ENCODE measurements at places on chromosomes 11 and 22.

- no peak for DNase-seq
Observed at GRCh38 chr11:120890609-120891320, 133.1 kb upstream of the TBCEL start.

- DNase-seq = no peak
Observed at GRCh38 chr22:17870407-17870806, 96.1 kb upstream of the BID start.

DNA sequence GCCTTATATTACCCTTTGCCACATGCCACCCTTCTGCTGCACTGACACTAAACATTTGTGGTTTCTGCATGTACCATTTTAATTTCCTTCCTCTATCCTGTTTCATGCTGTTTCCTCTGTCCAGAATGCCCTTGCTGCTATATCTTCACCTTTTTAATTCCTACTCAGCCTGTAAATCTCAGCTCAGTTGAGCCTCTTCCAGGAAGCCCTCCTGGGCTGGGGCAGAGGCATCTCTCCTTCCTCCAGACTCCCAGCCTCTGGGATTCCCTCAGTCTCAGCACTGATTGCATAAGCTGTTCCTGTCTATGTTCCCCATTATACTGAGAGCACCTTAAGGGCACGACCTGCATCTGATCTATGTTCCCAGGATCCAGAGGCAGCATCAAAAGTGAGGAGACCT is 98.7 kb downstream of the RNF169 start:
- no peak for DNase-seq

DNA sequence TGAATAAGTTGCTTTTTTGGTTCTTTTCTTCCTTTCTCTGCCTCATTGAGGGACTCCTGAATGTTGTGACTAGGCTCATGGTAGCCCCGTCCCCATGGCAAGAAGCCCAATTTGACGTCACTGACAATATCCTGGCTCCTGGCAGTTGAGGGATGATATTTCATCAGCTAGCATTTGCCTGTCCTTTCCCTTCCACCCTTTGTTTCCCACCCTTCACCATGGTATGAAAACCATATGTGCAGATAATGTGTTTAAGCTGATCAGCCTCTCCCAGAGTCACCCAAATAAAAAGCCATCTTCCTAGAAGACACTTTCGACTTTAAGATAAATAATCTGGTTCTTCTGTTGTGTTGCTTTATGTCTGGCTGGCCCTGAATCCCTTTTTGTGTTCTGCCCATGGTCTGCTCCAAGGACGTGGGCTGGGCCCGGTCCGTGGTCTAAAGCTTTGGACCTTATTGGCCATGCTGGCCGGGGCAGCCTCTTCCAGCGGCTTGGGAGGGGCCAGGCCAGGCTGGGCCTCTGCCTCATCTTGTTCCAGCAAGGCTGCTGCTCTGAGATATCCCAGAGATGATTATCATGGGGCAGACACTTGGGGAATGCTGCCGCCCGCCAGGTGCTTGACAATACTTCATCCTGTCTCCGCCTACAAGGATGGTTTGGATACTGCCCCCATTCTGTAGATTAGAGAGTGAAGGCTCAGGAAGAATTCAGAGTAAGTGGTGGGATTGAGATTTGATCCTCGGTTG is 5.1 kb downstream of the TSPAN18 start:
- DNase-seq = no peak

DNA sequence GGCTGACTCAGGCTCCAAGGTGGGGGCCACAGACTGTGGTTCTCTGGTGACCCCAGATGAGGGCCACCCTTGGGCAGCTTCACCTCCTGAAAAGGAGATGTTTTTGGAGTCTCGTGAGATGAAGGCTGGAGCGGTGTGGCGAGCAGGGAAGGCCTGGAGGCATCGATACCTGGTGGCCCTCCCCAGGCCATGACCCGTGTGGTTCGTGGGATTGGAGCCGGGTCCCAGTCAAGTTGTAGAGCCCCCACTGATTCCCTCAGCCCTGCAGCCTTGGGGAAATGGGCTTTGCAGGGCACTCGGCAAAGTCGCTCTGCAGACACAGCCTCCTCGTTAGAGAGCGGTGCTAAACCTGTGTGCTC is 1083.4 kb downstream of the BRD1 start:
- DNase-seq = no peak

GRCh38 chr22:19208287-19208847 is 29.8 kb upstream of the SLC25A1 start:
- no peak for DNase-seq

GRCh38 chr11:103340956-103341355 is 231.7 kb downstream of the DYNC2H1 start:
- DNase-seq = no peak

DNA sequence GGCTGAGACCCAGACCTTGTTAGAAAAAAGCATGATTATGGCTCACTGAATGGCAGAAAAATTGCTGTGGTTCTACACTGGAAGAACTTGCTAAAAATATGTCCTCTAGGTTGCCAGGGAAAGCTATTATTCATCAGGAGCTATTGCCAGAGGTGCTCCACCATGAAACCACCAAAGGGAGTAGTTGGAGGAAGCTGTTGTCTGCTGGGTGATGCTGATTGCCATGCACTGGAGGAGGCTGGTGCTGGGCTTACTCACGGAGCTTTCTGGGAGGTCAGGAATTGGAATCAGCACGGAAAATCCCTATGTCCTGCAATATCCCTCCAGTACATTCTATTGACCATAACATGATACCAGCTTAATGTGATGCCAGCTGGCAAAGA is 199.6 kb upstream of the ZBED5 start:
- no peak for DNase-seq

DNA sequence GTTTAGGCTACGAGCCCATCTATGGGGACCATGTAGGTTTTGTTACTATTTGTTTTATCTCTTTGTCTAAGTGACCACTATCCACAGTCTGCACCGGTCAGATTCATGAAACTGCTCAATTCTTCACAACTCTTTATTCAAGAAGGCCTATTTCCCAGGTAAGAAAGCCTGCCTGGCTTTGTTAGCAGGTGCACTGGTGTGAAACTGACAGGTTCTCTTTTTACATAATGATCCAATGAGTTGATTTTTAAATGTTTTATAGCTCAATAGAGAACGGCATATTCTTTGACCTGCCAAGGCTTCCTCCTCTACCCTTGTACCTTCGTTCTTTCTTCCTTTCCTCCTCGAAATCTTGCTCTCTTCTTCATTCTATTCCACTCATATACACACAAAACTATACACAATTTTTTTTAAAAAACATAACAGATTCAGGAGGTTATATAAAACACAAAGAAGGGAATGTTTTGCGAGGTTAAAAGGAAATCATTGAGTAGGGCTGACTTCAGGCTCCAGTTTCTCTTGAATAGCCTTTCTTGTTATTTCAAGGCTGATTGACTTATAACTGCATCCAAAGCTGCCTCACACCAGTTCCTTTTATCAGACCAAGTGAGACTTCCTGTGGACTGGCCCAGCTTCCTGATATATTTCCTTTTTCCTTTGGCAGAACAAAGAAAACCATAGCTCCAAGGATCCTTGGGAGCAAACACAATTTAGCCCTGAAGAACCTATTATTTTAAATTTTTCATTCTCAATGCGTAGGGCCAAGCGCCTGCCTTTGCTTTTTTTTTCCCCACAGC is 11.4 kb downstream of the FLI1 start:
- no peak for DNase-seq

GRCh38 chr11:93532281-93532789 is 10.9 kb downstream of the SMCO4 start:
- no peak for DNase-seq

DNA sequence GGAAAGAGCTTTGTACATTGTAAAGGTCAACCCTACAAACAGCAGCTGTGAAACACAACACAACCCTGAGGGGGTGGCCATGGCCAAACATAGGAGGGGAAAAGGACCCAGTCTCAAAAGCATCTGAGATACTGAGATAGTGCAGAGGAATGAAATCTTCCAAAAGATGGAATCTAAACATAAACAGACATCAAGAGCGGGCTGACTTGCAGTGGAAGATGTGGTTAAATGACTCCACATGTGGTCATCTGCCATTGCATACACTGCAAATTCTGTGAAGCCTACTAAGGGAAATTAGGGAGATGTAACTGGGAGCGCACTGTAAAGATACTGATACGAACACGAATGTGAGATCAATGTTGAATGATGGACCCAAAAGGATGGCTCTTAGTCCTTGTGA is 22.0 kb downstream of the BDNF start:
- no peak for DNase-seq

DNA sequence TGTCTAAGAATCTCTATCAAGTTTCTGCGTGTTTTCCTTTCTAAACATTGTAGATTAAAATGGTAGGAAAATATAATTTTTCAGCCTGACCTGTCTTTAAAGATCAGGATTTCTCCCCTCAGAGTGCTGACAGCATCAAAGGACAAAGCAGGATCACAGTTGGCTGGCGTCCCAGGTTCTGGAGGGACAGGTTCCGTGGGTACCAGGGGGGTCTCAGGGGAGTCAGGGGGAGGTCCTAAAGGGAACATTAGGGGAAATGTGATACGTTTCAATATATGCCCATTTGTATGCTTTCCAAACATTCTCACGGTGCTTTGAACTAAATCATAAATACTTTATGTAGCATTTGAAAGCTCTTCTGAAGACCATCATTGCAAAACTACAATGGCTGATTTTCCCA is 3.4 kb downstream of the MMP3 start:
- DNase-seq = no peak

GRCh38 chr11:35207471-35208403 is 68.8 kb downstream of the CD44 start:
- DNase-seq = no peak

- DNase-seq = peak; percentile 32
Observed at GRCh38 chr11:11036848-11037732, 179.2 kb upstream of the ZBED5 start.

DNA sequence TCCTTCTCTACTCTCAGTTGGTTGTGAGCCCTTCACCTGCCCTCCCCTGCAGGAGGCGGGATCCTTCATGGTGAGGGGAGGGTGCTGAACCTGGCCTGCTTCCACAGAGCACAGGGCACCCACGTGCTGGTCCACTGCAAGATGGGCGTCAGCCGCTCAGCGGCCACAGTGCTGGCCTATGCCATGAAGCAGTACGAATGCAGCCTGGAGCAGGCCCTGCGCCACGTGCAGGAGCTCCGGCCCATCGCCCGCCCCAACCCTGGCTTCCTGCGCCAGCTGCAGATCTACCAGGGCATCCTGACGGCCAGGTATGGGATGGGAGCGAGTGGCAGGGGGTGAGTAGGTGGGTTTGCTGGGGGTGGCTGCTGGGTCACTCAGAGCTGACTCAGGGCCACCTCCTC is 6.3 kb downstream of the SSH3 start:
- no peak for DNase-seq

DNA sequence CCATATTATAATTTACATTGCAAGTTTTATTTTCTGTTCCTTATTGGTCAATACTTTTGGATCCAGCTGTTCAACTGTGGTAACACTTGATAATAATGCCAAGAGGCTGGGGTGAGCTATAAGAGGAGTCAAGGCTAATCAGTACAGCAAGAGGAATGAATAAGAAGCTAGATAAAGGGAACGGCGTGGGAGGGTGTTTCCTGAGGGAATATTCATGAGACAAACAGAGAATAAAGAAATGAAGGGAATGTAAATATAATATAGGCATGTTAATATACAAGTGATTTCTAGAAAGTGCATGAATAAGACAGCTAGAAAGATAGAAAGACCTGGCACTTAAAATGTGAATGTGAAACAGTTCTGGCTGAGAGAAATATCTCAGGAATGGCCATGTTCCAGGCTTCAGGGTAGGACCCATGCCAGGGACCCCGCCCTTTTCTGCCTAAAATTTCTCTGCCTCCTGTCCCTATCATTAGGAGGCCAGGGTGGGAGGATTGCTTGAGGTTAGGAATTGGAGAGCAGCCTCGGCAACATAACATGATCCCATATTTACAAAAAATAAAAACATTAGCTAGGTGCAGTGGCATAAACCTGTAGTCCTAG is 3.9 kb downstream of the OR51B4 start:
- DNase-seq = no peak

DNA sequence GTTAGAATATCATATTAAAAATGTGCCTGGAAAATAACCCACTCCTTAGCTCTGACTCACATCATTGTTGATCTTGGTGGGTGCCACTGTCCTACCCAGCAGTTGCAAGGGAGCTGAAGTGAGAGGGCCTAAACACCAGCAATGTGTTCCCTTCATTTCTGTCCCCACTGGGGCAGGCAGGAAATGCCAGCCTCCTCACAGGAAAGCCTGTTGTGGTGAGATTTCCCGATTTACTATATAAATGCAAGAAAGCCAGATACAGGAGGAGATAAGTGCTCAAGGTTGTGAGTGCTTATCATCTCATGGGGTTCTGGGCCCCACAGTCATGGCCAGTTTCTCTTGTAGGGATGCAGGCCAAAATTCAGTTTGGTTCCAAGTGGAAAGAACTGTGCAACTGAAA is 15.8 kb upstream of the FLI1 start:
- no peak for DNase-seq

GRCh38 chr11:113147249-113147648 is 167.1 kb upstream of the TTC12 start:
- DNase-seq = no peak

GRCh38 chr11:82673631-82674030 is 60.0 kb downstream of the FAM181B start:
- no peak for DNase-seq

GRCh38 chr11:104581246-104581980 is 316.8 kb downstream of the CASP12 start:
- no peak for DNase-seq

- peak; percentile 63 for DNase-seq
Observed at GRCh38 chr11:94511932-94512781, at the start of gene C11orf97. Gene C11orf97 (plus strand): TSS chr11:94512461. CDS start chr11:94512529, 68 bp downstream.

DNA sequence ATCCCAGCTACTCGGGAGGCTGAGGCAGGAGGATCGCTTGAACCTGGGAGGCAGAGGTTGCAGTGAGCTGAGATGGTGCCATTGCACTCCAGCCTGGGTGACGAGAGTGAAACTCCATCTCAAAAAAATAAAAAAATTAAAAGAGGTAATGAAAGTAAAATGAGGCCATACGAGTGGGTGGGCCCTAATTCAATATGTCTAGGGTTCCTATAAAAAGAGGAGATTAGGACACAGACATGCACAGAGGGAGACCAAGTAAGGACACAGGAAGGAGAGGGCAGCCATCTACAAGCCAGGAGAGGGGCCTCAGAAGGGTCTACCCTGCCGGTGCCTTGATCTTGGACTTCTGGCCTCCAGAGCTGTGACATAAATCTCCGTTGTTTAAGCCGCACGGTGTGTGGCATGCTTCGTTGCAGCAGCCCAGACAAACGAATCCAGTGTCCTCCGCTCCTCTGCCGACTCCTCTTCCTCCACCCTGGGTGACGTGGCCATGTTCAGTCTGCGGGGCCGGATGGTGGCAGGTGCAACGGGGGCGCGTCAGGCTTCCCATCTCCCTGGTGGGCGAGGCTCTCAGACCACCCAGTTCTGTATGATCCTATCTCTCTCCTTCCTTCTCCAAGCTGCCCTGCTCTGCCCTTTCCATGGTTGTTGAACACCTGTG is 51.6 kb upstream of the PARVG start:
- no peak for DNase-seq
